ENCODE measurements at places on chromosomes 1 and 21.

- no peak for DNase-seq
Observed at GRCh38 chr1:2400950-2401649, 9.5 kb downstream of the RER1 start.

- DNase-seq = no peak
Observed at GRCh38 chr1:52769346-52770033, 43.2 kb downstream of the ZYG11B start.

DNA sequence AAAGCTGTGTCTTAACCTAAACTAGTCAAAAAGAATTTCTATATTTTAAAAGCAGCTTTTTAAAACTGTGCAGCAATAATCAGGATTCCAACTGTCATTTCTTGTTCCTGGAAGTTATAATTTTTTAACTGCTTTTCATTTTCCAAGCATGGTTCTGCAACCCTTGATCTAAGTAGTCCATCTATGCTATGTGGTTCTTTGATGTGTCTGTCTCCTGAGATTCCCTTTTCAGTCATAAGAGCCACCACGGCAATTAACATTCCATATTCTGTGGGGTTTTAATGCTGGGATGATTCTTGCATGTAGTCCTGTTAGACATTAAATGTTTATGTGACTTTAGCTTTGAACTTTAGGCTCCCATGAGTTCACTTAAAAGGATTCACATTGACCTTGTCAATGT is 220.4 kb downstream of the TPR start:
- DNase-seq = no peak

- no peak for DNase-seq
Observed at GRCh38 chr1:177862916-177863315, 106.9 kb downstream of the SEC16B start.

DNA sequence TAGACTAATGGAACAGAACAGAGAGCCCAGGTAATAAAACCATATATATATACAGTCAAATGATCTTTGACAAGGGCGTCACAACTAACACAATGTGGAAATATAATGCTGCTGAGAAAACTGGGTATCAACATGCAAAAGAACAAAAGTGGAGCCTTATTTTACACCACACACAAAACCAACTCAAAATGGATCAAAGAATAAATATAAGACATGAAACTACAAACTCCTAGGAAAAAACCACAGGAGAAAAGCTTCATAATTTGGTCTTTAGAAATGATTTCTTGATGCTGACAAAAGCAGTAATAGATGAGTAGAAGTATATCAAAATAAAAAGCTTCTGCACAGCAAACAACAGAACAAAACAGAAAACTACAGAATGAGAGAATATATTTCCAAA is 192.2 kb downstream of the AKT3 start:
- no peak for DNase-seq

DNA sequence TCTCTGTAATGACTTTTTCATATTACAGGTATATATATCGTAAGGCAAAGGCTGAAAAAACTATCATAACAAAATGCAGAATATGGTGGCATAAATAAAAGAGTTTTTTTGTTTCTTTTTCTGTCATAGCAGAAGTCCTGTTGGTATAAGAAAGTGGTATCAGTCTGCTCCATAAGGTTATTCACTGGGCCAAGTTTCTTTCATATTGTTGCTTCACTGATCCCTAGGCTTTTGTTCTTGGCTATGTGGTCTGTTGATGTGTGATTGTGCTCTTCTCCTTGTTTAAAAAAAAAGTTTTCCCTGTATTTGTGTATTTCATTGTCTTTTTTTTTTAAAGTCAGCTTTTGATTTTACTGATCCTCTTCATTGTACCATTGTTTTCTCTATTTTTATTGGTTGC is 26.0 kb downstream of the PTBP2 start:
- DNase-seq = no peak

DNA sequence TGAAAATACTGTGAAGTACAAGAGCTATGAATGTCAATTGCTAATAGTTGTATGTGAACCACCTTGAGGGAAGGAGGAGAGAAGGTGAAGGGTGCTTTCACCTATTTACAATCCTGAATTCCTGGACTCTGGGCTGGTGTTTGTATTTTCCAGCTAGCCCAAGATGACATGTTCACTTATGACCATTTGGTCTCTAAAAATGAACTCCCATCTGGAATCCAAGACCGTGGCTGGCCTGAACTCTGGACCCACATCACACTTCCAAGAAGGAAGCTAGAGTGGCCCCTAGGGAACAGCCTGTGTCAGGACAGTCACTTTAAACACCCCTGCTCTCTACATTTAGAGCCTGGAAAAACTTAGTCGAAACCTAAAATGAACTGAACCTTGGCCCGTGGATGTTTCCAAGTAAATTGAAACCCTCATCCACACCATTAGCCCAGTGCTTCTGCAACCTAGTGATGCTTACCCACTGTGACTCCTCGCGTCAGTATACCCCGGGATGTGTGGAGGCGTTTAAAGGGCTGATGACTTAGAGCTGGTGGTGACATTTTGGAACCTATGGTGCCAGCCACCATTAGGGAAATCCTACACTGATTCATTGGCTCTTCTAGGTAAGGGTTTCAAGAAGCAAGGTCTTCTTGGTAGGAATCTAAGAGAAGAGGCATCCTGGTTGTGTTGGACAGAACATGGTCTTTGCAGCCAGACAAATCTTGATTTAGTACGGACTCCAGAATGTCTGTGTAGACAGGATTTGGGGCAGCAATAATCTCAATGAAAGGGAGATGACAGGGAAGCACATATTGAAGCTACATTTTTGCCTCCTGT is 171.5 kb upstream of the IRF2BP2 start:
- DNase-seq = no peak

DNA sequence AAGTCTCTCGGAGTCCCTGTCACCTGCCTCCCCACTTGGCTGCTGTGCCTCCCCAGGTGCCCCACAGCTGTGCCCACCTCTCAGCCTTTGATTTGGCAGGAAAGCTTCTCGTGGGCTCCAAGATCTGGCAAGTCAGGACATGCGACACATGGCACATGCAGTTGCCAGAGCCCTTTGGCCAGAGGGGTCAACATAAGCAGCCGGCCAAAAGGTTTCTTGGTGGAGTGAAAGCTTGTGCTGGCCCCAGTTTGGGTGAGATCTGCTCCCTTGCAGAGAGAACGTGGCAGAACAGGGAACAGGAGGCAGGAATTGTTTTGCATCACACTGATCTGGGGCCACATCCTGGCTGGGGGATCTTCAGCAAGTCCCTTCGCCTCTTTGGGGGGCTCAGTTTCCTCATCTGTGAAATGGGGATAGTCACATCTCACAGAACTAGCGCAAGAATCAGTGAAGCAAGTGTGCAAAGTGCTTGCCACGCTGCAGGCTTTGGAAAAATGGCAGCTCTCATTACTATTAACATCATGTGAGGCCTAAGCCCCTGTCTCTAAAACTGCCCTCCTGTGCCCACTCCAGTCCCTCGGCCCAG is 232.6 kb downstream of the TRABD2B start:
- DNase-seq = no peak

- no peak for DNase-seq
Observed at GRCh38 chr1:16315437-16315836, 36.8 kb downstream of the FBXO42 start.

GRCh38 chr1:240399381-240399780 is 212.6 kb downstream of the GREM2 start:
- peak; percentile 91 for DNase-seq

GRCh38 chr21:45388611-45389296 is 16.2 kb upstream of the COL18A1 start:
- DNase-seq = no peak

DNA sequence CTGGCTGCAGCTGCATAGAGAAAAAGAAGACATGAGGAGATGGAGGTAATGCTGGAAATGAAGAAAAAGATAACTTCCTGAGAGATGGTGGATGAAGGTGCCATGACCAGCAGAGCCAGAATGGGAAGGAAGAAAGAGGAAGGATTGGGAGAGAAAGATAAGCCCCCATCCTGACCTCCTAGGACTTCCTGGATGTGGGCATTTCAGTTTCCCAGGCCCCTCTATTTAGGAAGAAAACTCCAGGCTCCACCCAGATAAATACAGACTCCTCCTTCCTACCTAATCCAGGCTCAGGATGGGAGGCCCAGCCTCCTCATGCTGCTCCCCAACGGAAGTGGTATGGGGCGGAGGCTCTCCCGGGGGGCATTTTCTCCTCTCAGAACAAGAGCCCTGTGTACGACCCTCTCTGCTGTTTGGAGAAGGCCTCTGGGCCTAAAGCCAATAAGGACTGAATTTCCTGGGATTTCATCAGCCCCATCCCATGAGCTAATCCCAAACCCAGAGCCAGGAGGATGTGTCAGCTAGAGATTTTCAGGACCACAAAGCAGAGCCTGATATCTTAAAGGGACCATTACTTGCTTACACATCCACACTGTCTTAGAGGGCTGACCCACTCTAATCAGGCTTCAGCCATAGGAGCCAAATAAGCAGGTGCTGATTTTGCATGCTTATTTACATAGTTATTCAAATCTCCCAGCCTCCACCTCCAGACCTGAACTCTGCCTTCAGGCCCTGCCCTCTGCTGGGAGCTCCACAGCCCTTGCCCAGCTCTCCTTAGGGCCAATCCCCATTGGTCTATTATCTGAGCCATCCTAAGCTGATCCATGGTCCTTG is 5.1 kb upstream of the ARHGEF2 start:
- peak; percentile 93 for DNase-seq

DNA sequence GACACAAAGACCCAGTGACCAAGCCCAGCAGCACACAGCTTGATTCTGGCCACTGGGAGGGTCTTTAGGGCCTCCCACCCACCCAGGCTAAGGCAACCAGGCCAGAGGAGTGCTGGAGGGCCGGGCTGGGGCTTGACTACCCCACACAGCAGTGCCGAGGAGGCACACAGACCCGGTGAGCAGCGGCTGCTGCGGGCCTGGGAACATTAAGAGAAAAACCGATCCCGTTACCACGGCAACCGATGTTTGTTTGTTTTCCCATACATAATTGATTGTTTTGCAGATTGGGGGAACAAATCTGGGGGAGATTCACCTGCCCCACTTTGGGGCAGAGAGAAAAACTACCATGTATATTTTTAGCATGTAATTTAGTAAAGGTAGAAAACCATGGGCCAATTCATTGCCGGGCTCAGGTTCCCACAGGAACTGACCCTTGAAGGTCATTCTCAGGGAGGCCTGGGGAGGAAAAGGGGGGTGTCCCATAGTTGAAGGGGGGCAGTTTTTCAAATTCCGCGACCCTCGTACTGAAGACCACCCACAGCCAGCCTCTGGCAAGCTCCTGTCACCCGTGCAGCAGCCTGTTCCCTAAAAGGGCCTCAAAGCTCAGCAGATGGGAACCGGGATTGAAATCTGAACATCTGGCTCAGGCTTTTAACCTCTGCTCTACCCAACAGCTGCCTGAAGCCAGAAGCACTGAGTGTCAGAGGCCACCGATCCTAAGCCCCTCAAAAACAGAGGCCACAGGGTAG is 35.3 kb downstream of the CHD5 start:
- DNase-seq = no peak

GRCh38 chr1:26336477-26337205 is 17.3 kb downstream of the CRYBG2 start:
- DNase-seq = no peak

All from A172 (cell line).